ENCODE measurements at places on chromosomes 11 and 22.

DNA sequence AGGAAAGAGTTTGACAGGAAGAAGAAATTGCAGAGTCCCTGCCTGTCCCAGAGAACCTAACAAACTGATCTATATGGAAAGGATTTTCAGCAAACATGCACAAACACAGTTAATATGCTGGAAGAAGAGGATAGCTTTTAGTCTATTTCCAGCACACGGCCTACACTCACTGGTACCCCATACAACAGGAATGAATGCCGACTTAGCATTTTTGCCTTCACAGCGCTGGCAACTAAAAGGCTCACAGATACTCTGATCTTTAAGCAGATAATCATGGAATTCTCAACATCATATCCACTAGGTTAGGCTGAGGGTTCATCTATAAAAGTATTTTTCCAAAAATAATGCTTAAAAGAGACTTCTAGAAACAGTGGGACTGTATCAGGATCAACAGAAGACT is 9.8 kb upstream of the TUBA8 start:
- no peak for DNase-seq

DNA sequence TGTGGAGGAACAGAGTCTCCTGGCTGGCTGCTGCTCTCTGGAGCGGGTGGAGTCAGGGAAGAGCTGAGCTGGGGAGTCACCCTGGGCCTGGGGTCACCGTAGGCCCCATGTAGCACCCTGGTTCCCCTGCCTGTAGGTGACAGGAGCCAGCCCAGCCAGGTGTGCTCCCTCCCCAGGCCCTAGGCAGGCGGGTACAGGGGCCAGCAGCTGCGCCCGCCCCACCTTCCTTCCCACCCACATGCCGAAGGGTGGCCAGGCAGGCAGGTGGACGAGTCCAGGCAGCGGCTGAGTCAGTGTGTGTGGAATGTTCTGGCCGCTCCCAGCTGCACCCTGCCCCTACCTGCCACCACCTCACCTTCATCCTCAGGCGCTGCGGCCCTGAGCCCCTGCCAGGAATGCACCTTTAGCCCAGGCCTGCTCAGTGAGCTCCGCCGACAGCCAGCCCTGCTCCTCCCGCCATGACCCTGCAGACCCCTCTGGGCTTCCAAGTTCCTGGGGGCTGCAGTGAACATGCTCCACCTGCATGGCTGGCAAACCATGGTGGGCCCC is 654 bp upstream of the SYT8 start:
- DNase-seq, result no peak

- DNase-seq, result no peak
Observed at GRCh38 chr22:44729391-44730021, 22.9 kb upstream of the ARHGAP8 start.

DNA sequence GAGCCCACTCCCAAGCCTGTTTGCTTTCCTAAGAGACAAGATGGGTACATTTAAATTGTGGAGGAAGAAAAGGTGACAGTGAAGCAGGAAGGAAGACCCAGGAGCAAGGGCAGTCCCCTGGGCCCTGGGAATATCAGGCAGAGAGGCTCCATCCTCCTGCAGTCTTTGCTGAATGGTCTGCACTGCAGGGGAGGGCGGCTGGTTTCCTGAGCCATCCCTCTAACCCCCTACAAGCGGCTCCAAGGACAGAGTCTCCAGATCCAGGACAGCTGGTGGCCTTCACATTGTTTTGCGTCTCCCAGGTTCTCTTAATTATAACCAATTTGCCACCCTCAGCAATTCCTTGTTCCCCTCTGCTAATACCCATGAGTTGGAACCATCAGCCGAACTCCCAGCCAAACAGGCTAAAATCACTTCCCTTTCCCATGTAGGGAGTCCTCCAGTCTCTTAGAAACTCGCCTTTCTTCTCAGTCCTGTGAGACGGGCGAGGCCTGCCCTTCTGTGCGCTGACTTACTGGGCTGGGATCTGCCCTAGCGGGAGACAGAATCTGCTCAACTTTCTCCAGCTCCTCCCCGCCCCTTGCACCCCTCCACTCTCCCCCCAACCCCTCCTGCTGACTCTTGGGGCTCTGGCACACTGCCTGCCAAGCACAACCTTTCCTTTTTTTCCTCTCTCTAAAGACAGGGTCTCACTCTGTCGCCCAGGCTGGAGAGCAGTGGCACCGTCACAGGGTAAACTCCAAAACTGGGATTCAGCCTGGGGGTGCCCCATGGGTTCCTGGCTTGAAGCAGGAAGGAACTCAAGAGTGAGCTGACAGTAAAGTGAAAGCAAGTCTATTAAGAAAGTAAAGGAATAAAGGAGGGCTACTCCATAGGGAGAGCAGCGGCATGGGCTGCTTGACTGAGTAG is 53.4 kb upstream of the EMID1 start:
- DNase-seq, result no peak

GRCh38 chr11:129804012-129804411 is 11.6 kb upstream of the TMEM45B start:
- DNase-seq, result no peak

GRCh38 chr11:74636630-74637184 is 44.3 kb downstream of the POLD3 start:
- DNase-seq, result no peak
